Non-pigmented ciliary epithelial cell (primary cell): ENCODE measurements at places on chromosomes 7 and 10.
A peak's percentile ranks its signal among the peaks of the same experiment; 100 is the strongest.

- no peak for DNase-seq
Observed at GRCh38 chr10:7248585-7249164, 162.2 kb downstream of the SFMBT2 start.

GRCh38 chr10:10804998-10805740 lies 212.5 kb upstream of the CELF2 start:
- no peak for DNase-seq

DNA sequence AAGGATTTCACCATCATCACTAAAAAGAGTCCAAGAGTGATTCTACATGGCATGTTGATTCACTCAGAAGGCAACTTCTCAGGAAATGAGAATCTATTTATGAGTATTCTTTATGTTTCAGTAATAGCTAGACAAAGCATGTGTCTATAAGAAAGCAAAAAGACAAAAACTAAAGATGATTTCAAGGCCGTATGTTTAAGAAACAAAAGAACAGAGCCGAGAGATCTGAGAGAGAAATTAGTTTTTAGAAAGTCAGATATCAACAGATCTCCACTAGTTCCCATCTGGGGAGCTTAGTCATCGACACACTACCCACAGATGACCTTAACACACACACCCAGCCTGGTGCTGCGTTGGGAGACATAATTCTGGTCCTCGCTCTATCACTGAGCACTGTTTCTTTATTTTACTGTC lies 21.0 kb downstream of the PIP4K2A start:
- peak; percentile 56 for DNase-seq

DNA sequence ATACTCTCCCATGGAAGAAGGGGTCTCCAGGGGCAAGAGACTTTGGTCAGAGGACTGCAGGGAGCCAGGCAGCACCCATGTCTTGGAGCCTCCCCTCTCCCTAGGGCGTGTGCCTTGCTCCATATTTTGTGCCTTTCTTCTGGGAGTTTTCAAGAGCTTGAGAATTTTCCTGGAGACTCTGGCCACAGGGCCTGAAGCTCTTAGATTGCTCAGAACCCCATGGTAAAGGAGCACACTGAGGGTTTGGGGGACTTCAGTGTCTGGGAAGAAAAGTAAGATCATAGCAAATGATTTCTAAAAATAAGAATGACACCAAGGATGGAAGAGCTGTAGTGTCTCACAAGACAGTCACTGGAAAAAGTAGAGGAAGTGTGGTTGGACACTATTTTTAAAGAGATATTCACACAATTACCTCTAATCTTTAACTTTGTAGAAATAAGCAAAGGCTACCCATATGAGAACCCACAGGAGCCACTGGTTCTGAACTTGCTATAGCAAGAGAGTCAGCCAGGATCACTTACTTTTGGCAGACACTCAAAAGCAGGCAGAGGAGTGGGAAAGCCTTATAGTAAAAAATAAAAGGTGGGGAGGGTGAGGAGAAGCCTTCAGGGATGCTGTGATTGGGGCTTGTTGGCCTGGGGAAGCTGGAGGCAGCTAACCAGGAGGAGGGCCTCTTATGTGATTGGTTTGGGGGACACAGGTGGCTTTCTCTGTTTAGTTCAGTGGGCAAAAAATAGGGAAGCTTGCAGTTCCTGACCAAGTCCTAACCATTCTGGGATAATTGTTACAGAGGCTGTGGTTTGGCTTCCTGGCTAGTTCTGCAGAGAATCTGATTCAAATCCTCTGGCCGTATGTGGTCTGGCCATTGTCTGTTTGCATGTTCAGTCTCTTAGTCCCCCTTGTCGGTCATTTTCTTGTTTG lies 5.1 kb upstream of the CSGALNACT2 start:
- DNase-seq: no peak

DNA sequence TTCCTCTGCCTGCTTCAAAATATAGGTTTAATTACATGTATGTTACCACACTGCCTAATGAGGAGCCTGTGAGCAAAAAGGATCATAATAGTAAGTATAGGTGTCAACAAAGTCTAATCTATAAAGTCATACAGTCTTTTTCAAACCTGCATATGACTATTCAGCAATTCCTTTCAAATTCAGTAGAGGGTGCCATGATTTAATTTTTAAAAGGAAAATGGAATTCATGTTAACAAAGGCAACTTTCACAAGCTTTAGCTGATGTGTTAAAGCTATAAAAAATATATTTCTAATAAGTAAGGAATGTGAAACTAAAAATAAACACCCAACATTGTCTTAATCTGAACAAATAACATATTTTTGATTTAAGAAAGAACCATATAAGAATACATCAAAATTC lies 52.1 kb downstream of the MPP7 start:
- DNase-seq: no peak

GRCh38 chr7:47647181-47647917 lies 65.4 kb upstream of the TNS3 start:
- DNase-seq: no peak

DNA sequence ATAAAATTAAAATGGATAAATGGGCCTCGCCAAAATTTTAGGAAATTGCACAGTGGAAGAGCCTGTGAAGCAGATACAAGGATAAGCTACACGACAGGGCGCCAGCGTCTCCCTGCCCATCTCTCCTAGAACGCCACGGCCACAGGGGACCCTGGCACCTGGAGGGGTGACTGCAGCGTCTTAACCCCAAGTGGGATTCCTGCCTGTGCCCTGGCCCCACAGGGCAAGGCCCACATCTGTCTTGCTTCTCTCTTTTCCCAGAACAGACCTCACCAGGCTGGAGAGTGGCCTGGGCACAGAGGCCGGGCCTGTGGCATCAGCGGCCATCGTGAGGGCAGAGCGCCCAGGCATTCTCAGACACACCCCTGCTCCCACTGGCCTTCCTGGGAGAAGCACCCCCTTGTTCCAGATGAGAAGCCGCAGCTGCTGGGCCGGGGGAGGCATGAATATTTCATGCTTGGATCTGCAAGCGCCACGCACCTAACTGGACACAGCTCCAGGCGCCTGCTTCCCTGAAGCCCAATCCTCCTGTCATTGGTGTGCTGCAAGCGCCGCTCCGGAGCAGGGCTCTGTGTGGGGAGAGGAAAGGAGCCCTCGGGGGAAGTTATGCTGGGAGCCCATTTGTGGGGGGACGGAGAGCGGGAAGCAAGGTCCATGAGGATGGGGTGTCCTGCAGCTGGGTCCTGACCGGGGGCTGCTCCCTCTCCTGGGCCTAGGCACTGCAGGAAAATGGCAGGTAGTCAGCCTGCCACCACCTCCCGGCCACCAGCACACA lies 153.5 kb downstream of the ELFN1 start:
- no peak for DNase-seq

DNA sequence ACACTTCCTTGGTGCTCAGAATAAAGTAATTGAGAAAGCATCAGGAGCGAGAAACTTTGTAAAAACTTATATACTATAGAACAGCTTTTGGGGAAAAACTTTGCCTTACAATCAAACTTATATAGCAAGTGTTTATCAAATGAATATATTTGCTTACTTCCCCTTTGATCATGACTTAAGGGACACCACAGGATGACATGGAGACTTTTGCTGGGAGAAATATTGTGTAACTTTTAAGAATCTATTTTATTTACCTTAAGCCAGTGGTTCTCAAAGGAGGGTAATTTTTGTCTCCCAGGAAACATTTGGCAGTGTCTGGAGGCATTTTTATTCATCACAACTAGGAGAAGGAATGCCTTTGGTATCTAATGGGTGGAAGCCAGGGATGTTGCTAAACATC lies 173.8 kb upstream of the HABP2 start:
- no peak for DNase-seq

- DNase-seq: no peak
Observed at GRCh38 chr10:326894-327635, 191.8 kb downstream of the ZMYND11 start.

DNA sequence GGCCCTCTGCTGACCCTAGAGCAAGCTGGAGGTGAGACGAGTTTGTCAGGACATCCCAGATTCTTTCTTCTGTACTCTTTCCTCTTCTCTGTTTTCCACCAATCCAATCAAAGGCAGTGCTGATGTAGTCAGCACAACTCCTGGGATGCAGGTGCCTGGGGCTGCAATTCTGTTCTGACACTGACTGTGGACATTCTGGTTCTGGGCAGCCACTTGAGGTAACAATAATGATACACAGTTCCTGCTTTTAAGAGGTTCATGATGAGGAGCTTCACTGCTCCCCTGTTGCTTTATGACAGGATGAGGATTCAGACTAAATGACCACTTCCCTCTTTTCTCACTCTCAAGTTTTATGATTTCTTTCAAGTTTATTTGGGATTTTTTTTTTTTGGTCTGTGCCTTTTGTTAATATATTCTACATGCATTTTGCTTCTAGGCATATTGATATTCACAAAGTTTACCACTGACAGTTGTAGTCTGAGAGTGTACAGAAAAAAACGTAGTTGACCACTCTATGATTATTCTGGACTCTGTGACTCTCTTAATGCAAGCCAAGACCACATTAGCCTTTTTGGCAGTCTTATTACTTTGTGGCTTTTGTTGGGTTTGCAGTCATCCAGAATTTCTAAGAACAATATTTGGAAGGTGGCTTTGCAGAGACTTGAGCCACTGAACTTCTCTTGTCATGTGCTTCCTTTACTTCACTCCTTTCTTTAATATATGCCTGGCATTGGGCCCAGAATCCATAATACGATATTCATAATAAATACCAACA lies 247.6 kb downstream of the AUTS2 start:
- DNase-seq: no peak

GRCh38 chr10:85767891-85768290 lies 598.7 kb downstream of the GRID1 start:
- DNase-seq: no peak

GRCh38 chr10:35412003-35412723 lies 75.9 kb downstream of the CCNY start:
- DNase-seq: no peak

DNA sequence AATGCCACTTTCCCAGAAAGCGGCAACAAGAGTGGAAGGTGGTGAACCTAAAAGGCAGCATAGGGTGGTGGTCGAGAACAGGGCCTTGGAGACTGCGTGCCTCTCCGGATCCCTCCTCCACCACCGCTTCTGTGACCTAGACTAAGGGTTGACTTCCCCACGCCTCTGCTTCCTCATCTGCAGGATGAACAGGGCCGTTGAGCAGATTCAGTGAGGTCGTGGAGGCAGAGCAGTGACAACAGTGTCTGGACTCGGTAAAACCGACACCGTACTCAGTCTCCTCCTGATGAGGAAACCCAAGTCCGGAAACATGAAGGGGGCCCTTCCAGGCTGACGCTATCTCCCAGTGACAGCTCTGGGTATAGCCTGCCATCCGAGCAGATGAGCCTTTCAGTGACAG lies 162.6 kb downstream of the CELF2 start:
- no peak for DNase-seq
